ENCODE measurements at places on chromosomes 12 and 14.

DNA sequence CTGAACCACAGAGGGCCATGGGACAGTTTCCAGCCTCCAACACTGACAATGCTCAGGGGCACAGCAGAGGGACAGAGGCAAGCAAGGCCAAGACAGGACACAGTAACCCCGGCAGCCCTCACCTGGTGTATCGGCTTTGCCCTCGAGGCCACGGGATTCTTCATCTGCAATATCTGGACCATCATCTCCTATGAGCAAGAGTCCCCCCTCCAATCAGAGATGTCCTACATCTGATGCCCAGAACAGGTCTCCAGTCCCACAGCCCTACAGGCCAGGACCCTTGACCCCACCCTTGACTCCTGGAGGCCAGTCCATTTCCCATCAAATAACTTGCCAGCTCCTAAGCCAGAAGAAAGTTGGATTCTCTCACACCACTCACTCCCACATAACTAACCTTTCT lies 17.4 kb downstream of the KMT2D start:
- no peaks in the 10 kb centered on the region for H3K4me1 ChIP-seq
- H3K4me3 ChIP-seq, result no peak overlapping the region
- H3K36me3 ChIP-seq, result peaks cover 70% of the 10 kb centered on the region
- DNase-seq, result no peak
- peaks cover 5% of the 10 kb centered on the region for H3K27me3 ChIP-seq

GRCh38 chr12:115885040-115885690 lies 392.3 kb downstream of the MED13L start:
- H3K4me3 ChIP-seq, result peak overlapping the region; percentile 47
- peaks cover 4% of the 10 kb centered on the region for H3K36me3 ChIP-seq
- H3K4me1 ChIP-seq, result peaks cover 59% of the 10 kb centered on the region
- no peak for DNase-seq
- no peaks in the 10 kb centered on the region for H3K27me3 ChIP-seq
- peak overlapping the region; percentile 90 for H3K27ac ChIP-seq

- no peaks in the 10 kb centered on the region for H3K36me3 ChIP-seq
- H3K27me3 ChIP-seq, result peaks cover 39% of the 10 kb centered on the region
- DNase-seq, result no peak
- H3K4me1 ChIP-seq, result no peaks in the 10 kb centered on the region
- H3K27ac ChIP-seq, result no peak overlapping the region
- no peak overlapping the region for H3K4me3 ChIP-seq
Measured at GRCh38 chr14:92362781-92363235, 39.8 kb downstream of the SLC24A4 start.

DNA sequence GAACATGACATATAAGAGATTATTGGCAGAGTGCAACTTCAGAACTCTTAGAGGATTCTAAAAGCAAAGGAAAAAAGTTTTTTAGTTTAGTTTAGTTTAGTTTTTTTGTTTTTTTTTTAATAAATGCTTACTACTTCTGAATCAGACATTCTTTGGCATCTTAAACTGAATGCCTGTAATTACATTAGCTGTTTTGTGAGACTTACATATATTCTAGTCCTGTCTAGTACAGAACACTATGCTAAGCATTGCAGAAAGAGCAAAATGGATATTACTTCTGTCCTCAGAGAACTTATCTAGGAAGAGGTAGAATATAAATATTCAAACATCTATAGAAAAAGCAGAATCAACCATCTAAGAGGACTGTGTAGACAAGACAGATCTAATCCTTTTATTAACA lies 133.2 kb downstream of the RAD51B start:
- H3K27ac ChIP-seq, result no peak overlapping the region
- peaks cover 20% of the 10 kb centered on the region for H3K36me3 ChIP-seq
- H3K27me3 ChIP-seq, result no peaks in the 10 kb centered on the region
- DNase-seq, result no peak
- no peaks in the 10 kb centered on the region for H3K4me1 ChIP-seq

DNA sequence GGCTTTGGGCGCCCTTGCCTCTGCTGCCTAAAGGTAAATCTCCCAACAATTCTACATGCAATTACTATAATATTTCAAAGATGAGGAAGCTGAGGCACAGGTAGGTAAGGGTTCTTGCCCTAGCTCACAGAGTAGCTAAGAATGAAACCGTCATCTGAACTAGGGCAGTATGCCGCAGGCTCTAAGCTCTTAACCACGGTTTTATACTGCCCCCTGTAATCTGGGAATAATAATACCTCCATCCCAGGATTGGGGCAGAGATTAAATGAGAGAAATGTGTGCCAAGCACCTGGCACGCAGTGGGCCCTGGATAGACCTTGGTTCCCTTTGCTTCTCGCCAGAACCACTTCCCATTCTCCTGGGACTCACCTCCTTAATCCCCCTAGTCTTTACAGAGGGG lies 1.5 kb upstream of the HRK start:
- peaks cover 88% of the 10 kb centered on the region for H3K27me3 ChIP-seq
- H3K27ac ChIP-seq, result no peak overlapping the region
- H3K36me3 ChIP-seq, result no peaks in the 10 kb centered on the region

GRCh38 chr12:47107446-47107845 lies 27.7 kb upstream of the AMIGO2 start:
- peaks cover 5% of the 10 kb centered on the region for H3K4me1 ChIP-seq
- DNase-seq, result no peak
- H3K27ac ChIP-seq, result no peak overlapping the region
- no peak overlapping the region for H3K4me3 ChIP-seq

DNA sequence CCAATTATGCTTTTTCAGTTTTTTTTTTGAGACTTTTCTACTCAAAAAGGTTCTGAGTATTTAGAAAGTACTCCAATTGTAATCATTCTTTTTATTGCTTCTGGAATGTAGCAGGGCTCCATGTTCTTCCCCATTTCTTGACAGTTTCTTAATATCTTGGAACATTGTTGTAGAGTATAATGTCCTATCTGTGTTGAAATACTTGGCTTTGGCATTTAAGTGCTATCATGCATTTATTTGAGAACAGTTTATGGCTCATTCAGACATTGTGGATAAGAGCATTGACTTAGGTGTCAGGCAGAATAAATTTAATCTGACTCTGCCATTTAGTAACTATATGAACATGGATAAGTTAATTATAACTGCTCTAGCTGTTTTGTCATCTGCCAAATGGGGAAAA lies 28.3 kb downstream of the ADIPOR2 start:
- H3K4me3 ChIP-seq, result no peak overlapping the region
- DNase-seq, result no peak
- peaks cover 14% of the 10 kb centered on the region for H3K4me1 ChIP-seq
- H3K27ac ChIP-seq, result no peak overlapping the region

- H3K4me1 ChIP-seq, result no peaks in the 10 kb centered on the region
- no peak for DNase-seq
- no peak overlapping the region for H3K4me3 ChIP-seq
Measured at GRCh38 chr14:45066667-45067066, 17.2 kb upstream of the PRPF39 start.

GRCh38 chr12:46779879-46780278 lies 45.9 kb downstream of the SLC38A4 start:
- peaks cover 2% of the 10 kb centered on the region for H3K4me1 ChIP-seq
- no peak overlapping the region for H3K27ac ChIP-seq

- no peaks in the 10 kb centered on the region for H3K36me3 ChIP-seq
- H3K27ac ChIP-seq, result no peak overlapping the region
- DNase-seq, result peak; percentile 57
- H3K27me3 ChIP-seq, result peaks cover 9% of the 10 kb centered on the region
Measured at GRCh38 chr12:119444462-119445044, 110.0 kb downstream of the CCDC60 start.

- no peaks in the 10 kb centered on the region for H3K36me3 ChIP-seq
- no peak for DNase-seq
- no peaks in the 10 kb centered on the region for H3K4me1 ChIP-seq
- H3K27me3 ChIP-seq, result peaks cover 9% of the 10 kb centered on the region
Measured at GRCh38 chr14:67704484-67705089, 2.9 kb downstream of the RDH12 start.

GRCh38 chr14:53925201-53925766 lies 31.3 kb downstream of the BMP4 start:
- no peak for DNase-seq
- no peaks in the 10 kb centered on the region for H3K36me3 ChIP-seq
- peaks cover 20% of the 10 kb centered on the region for H3K4me1 ChIP-seq
- H3K27me3 ChIP-seq, result peaks cover 9% of the 10 kb centered on the region

GRCh38 chr14:94670692-94671285 lies 58.6 kb downstream of the SERPINA3 start:
- no peak overlapping the region for H3K27ac ChIP-seq
- H3K36me3 ChIP-seq, result no peaks in the 10 kb centered on the region
- no peak for DNase-seq
- peaks cover 4% of the 10 kb centered on the region for H3K27me3 ChIP-seq
- H3K4me1 ChIP-seq, result peaks cover 12% of the 10 kb centered on the region
- no peak overlapping the region for H3K4me3 ChIP-seq

- no peaks in the 10 kb centered on the region for H3K36me3 ChIP-seq
- H3K27me3 ChIP-seq, result peaks cover 6% of the 10 kb centered on the region
- no peak overlapping the region for H3K27ac ChIP-seq
- no peaks in the 10 kb centered on the region for H3K4me1 ChIP-seq
- H3K4me3 ChIP-seq, result no peak overlapping the region
Measured at GRCh38 chr14:94944636-94945258, 174.8 kb upstream of the GSC start.

GRCh38 chr14:45742187-45742586 lies 489.2 kb upstream of the MIS18BP1 start:
- H3K27me3 ChIP-seq, result no peaks in the 10 kb centered on the region
- no peak for DNase-seq
- H3K4me3 ChIP-seq, result no peak overlapping the region
- H3K36me3 ChIP-seq, result no peaks in the 10 kb centered on the region

DNA sequence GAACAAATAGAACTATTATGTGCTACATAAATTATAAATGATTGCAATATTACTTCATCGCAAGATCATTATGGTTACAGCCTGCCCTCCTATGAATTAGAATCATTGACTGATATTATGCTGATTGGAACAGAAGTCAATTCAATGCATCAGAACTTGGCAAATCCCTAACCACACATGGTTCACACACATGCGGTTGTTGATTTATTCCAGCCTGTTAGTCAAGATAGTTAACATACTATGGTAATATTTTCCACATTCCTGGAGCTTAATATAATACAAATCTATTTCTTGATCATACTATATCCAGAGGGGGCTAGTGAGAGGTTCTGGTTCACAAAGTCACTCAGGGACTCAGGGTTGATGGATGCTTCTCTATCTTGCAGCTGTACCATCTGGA lies 9.7 kb upstream of the CACNA1C start:
- no peaks in the 10 kb centered on the region for H3K36me3 ChIP-seq
- H3K27ac ChIP-seq, result no peak overlapping the region
- H3K4me3 ChIP-seq, result no peak overlapping the region
- no peaks in the 10 kb centered on the region for H3K4me1 ChIP-seq

DNA sequence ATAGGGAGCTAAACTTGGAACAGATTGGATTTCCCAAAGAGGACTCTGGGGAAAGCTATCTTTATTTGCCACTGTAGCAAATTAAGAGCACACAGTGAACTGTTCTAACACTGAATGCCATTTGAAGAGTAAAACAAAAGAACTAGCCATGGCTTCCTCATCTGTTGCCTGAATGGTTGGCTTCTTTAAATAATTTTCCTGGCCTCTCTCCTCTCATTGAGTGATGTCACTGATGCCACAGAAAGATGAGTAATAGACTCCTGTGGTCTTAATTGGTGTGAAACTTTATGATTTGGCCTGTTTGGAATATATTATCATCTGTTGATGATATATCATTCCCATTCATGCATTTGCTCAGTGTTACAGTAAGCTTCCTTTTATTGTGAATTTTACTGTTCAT lies 42.5 kb downstream of the WDR20 start:
- no peak overlapping the region for H3K4me3 ChIP-seq
- no peaks in the 10 kb centered on the region for H3K27me3 ChIP-seq
- no peak overlapping the region for H3K27ac ChIP-seq
- H3K4me1 ChIP-seq, result peaks cover 50% of the 10 kb centered on the region

DNA sequence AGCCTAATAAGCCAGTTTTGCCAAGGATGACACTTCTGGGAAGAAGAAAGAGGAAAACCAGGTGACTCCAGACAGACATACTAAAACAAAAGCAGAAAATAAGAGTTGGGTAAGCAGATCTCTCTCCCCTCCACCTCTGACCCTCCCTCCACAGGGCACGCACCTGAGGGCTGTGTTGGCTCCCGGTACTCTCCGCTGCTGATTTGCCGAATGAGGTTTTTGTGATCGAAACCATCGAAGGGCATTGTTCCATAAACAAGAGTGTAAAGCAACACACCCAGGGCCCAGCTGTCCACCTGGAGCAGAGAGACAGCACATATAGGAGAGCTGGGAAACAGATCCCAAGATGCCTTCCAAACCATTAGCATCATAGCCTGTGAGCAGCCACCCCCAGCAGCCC lies 68.1 kb downstream of the NUAK1 start:
- H3K27ac ChIP-seq, result no peak overlapping the region
- H3K4me1 ChIP-seq, result peaks cover 19% of the 10 kb centered on the region
- no peak for DNase-seq

DNA sequence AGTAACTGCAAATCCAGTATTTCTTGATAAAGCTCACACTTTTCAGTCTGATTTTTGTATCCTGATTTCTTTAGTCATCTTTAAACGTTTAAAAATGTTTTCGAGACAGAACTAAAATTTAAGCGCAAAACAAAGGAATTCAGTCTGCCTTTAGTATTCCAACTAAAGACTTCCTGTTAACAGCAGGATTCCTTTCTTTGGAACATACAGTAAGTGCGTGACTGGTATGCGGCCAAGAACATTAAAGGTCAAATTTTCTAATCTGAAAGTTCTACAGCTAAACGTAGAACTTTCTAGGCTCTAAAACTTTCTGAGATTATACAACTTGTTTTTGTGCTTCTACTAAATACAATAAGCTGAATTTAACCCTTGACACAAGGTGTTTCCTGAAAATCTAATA lies 9.9 kb downstream of the SAV1 start:
- H3K36me3 ChIP-seq, result peaks cover 69% of the 10 kb centered on the region
- no peak for DNase-seq
- H3K27me3 ChIP-seq, result peaks cover 4% of the 10 kb centered on the region
- H3K4me1 ChIP-seq, result peaks cover 10% of the 10 kb centered on the region

DNA sequence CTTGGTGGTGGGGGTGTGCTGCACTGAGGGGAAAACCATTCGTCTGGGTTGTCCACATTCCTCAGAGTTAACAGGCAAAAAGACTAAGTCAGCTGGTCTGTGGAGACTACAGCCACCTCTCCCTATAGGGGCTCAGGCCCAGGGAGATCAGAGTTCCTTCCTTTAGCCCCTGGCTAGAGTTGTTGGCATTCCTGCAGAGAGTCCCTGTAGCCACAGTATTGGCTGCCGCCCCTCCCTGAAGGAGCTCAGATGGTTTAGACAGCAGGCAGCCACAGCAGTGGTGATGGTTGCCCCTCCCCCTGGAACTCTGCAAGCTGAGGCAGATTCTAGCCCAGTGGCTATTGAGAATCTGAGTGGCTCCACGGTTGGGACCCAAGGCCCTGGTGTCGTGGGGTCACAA lies 1072.5 kb upstream of the ATXN7L3B start:
- H3K36me3 ChIP-seq, result no peaks in the 10 kb centered on the region
- H3K4me1 ChIP-seq, result peaks cover 13% of the 10 kb centered on the region
- peak; percentile 2 for DNase-seq
- H3K27me3 ChIP-seq, result peaks cover 5% of the 10 kb centered on the region
- no peak overlapping the region for H3K4me3 ChIP-seq
- H3K27ac ChIP-seq, result peak overlapping the region; percentile 89

DNA sequence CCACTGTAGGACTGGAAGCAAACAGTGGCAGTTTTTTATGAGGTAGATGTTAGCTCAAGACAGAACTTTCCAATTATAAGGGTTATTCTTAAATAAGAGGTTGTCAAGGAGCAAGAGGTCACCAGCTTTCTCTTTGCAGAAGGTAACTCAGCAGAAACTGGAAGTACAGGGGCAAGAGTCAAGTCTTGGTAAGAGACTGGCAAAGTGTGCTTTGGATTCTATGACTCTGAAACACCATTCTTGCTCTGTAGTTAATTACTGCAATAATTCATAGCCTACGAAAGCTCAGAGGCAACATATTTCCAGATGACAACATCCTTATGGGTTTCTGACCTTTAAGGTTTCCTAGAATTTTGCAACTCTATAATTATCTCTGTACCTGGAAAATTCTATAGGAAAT lies 51.3 kb downstream of the RMST start:
- no peaks in the 10 kb centered on the region for H3K27me3 ChIP-seq
- no peak overlapping the region for H3K4me3 ChIP-seq
- peaks cover 16% of the 10 kb centered on the region for H3K36me3 ChIP-seq
